ENCODE measurements at places on chromosomes 11 and 22.

GRCh38 chr11:24286238-24286637 lies 210.6 kb upstream of the LUZP2 start:
- no peak for DNase-seq

DNA sequence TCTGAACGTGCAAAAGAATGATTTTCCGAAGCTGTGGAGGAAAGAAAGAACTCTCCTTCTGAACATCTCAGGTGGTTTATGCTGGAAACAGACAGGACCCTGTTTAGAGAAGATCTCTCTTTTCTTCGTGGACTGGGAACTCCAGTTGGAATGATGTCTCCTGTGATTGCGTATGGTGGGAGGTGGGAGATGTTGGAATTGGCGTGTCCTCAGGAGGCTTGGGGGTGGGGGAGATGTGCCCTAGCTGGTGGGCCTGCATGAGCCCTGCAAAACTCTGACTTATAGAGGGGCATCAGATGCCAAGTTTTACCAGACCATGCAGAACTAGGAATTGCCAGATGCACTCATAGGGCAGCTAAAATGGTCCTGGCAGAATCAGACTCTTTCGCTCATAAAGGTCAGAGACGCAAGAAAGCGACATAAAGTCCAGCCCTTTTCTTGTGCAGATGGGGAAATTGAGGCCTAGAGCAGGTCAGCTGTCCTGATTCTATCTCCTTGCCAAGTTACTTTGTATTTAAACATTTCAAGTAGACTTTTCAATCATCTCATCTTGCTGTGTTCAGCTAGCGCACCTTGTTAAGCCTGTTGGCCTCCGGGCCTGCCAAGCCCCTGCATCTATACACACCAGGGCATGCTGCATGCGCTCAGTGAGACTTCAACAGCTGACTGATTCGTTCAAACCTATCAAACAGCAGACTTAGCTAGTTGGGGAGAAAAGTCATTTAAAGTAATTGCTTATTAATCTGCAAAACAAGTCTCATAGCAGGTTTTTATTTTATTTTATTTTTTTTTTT lies 34.2 kb upstream of the EHF start:
- no peak for DNase-seq

DNA sequence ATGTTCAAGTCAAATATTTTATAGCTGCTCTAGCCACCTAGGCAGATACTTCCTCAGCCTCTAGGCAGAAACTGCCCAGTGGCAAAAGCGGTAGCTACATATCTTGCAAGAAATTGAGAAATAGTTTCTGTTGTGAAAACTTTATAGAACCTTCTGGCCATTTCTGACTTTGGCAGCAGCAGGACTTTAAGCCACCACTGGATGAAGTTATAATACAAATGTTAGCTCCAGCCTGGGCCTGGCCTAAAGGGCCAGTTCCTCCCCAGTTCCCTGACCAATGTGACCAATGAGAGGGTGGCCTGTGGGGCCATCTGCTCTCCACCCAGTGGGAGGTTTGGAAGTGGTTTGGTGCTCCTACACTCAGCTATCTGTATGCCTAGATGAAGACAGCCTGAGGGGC lies 254.0 kb upstream of the NARS2 start:
- DNase-seq = no peak

DNA sequence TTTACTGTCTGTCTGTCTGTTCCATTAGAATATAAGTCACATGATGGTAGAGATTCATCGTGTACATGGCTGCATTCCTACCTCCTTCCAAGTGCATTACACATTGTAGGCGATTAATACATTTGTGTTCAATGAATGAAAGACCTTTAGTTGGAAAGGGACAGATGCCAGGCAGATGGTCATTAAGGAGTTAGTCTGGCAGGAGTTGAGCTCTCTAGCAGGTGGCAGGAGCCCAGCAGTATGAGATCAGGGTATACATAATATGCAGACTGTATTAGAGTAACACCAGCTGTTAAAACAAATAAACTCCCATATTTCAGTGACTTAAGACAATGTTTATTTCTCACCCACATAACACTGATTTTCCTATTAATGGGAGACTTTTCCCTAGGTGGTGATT lies 147.7 kb upstream of the LARGE1 start:
- no peak for DNase-seq

GRCh38 chr11:122882857-122883645 lies 492 bp downstream of the JHY start:
- DNase-seq = no peak
